Renal pelvis (tissue), 12 donors: ENCODE measurements at places on chromosomes 2 and 18. TPM values are rescaled to one million over a fixed set of nuclear protein-coding genes. Genes with fewer than 3 reads are reported as not detected.

Gene SCN2A
- 1.3 TPM for polyA plus RNA-seq

Gene OR6B2
- polyA plus RNA-seq, result not detected

Gene CCNYL1
- 16.3 TPM for polyA plus RNA-seq

Gene FLACC1
- 1.6 TPM for polyA plus RNA-seq

Gene FAP
- polyA plus RNA-seq, result 9.3 TPM

Gene TMEM169
- 12.8 TPM for polyA plus RNA-seq

Gene ICA1L
- 18.3 TPM for polyA plus RNA-seq
